A549 treated with CpdA at 1 μM for 4 hours (cell line): ENCODE measurements at places on chromosomes 1 and 21. TPM values are rescaled to one million over a fixed set of nuclear protein-coding genes. Genes with fewer than 3 reads are reported as not detected.

The RGSL1 gene
- total RNA-seq = not detected in 5 replicates

The SPATA21 gene
- 0.06 to 0.12 TPM (median 0.09 TPM) in 4 of 5 replicates, not detected in the other for total RNA-seq

The FAM110D gene
- 0.01 to 0.06 TPM in 2 of 5 replicates, not detected in the others for total RNA-seq

The HIVEP3 gene
- total RNA-seq = 2.3 to 3.0 TPM (median 2.7 TPM) in 5 replicates

The BARHL2 gene
- total RNA-seq = not detected in 5 replicates

The SPRR2G gene
- total RNA-seq = not detected in 5 replicates

The OR6K3 gene
- total RNA-seq = not detected in 5 replicates

The NHLH1 gene
- 0.10 to 0.78 TPM (median 0.48 TPM) in 5 replicates for total RNA-seq

The GNAI3 gene
- 4.6 to 5.5 TPM (median 4.8 TPM) in 5 replicates for total RNA-seq

The GLIS1 gene
- 0.02 to 0.05 TPM in 2 of 5 replicates, not detected in the others for total RNA-seq

The FCRL5 gene
- not detected in 5 replicates for total RNA-seq

The TLR5 gene
- 0.03 to 0.15 TPM (median 0.13 TPM) in 5 replicates for total RNA-seq

The APCS gene
- total RNA-seq = not detected in 5 replicates

The FMO2 gene
- not detected in 5 replicates for total RNA-seq

The EPRS1 gene
- 74.3 to 89.9 TPM (median 83.5 TPM) in 5 replicates for total RNA-seq

The ZDHHC18 gene
- total RNA-seq = 33.6 to 40.1 TPM (median 39.1 TPM) in 5 replicates

The LCE1F gene
- total RNA-seq = not detected in 5 replicates

The CMPK1 gene
- 58.3 to 75.1 TPM (median 64.5 TPM) in 5 replicates for total RNA-seq

The CD1E gene
- total RNA-seq = not detected in 5 replicates
